ENCODE measurements at places on chromosomes 3 and 15. TPM values are rescaled to one million over a fixed set of nuclear protein-coding genes. Genes with fewer than 3 reads are reported as not detected.

- no peak for DNase-seq
- H3K4me3 ChIP-seq = no peak overlapping the region
- no peaks in the 10 kb centered on the region for H3K27me3 ChIP-seq
Observed at GRCh38 chr3:150365132-150365604, 42.9 kb upstream of the TSC22D2 start.

The FAH gene
- polyA plus RNA-seq = not detected

The PTX3 gene
- 0.20 TPM for polyA plus RNA-seq

DNA sequence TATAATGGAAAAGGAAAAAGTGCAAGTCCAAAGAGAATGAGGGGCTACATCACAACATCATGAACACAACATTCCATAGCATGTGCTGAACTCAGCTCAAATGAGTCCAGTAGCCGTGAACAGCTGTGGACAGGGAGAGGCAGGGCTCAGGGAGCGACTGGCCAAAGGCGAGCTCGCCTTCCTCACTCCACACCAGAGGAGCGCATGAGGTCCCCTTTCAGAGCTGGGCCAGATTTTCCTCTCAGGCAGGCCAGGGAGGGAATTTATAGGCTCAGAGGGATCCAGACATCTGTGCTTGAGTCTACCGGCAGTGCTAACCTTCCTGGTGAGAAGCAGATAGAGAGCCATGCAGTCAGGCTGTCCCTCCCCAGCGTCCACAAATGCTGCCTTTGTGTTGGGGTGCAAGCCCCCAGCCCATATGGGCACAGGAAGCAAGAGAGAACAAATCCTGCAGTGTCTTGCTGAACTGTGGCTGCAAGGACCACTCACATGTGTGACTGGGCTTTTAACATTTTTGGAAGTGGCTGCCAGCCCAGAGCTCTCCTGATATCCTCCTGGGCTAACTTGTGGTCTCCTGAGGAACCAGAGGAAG is 32.5 kb downstream of the ARHGEF3 start:
- peaks cover 17% of the 10 kb centered on the region for H3K4me1 ChIP-seq
- H3K4me3 ChIP-seq = no peak overlapping the region
- H3K36me3 ChIP-seq = peaks cover 23% of the 10 kb centered on the region
- no peaks in the 10 kb centered on the region for H3K27me3 ChIP-seq

The CCR3 gene
- not detected for polyA plus RNA-seq

DNA sequence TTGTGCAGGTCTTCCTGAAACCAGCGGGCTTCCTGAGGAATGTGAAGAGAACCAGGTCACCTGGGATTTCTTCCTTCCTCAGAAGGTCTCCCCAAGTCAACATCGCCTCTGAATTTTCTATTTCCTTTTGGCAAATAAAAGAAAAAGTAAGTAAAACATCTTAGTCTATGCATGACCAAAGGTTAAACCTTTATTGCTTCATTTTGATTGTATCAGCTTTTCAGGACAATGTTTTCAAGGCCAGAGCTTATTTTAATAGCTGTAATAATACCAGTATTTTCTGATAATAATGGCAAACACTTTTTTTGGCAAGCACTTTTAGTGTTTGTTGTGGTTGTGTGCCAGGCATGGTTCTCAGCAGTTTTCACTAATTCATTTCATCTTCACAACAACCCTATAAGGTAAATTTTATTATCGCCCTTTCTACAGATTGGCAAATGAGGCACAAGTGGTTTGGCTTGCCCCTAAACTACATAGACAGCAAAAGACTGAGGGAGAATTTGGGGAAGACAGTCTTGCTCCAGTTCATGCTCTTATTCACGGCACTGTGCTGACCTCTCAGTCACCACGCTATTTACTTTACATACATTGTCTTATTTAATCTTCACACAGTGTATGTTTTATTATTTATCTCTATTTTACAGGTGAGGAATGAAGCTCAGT is 110.4 kb downstream of the RPL22L1 start:
- no peak overlapping the region for H3K4me3 ChIP-seq
- no peak overlapping the region for H3K27ac ChIP-seq
- H3K36me3 ChIP-seq = no peaks in the 10 kb centered on the region
- no peaks in the 10 kb centered on the region for H3K4me1 ChIP-seq
- H3K27me3 ChIP-seq = no peaks in the 10 kb centered on the region

DNA sequence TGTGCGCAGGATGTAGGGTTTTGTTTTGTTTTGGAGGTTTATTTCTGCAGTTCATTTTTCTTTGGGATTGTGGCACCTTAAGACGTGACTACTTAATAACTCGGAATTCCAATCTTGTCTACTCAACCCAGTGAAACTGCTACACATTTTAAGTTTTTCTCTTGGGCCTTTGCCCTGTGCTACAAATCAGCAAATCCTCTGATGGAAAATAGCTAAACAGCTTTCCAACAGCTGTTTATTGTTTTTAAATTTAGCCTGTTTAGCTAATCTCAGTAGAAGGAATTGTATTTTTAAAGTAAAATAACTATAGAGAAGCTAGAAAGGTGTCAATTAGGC is 48.4 kb downstream of the OPA1 start:
- DNase-seq = no peak
- no peaks in the 10 kb centered on the region for H3K4me1 ChIP-seq
- no peak overlapping the region for H3K27ac ChIP-seq

- no peak overlapping the region for H3K27ac ChIP-seq
- DNase-seq = no peak
- peaks cover 7% of the 10 kb centered on the region for H3K27me3 ChIP-seq
Observed at GRCh38 chr3:123409443-123410148, 39.3 kb downstream of the ADCY5 start.

- H3K4me3 ChIP-seq = no peak overlapping the region
- DNase-seq = no peak
- no peaks in the 10 kb centered on the region for H3K27me3 ChIP-seq
- H3K4me1 ChIP-seq = no peaks in the 10 kb centered on the region
- no peaks in the 10 kb centered on the region for H3K36me3 ChIP-seq
Observed at GRCh38 chr3:60277361-60277800, 973.9 kb downstream of the FHIT start.

DNA sequence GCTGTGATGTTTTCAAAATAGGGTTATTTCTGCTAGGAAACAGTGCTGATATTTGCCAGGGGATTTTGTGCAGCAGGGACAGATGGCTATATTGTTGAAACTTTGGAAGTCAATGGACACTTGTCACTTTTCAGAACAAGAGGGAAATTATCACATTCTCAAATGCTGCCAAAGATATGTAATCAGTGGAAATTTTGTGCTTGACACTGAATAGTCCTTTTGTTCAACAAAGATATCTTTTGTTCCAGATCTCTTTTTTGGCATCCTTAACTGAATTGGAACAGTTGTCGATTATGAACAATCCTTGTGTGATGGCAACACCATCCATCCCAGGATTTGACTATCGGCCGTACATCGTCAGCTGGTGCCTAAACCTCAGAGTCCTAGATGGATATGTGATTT is 7.8 kb downstream of the CEP97 start:
- H3K4me3 ChIP-seq = no peak overlapping the region
- no peak overlapping the region for H3K27ac ChIP-seq
- H3K27me3 ChIP-seq = no peaks in the 10 kb centered on the region
- peaks cover 2% of the 10 kb centered on the region for H3K4me1 ChIP-seq
- peaks cover 22% of the 10 kb centered on the region for H3K36me3 ChIP-seq

DNA sequence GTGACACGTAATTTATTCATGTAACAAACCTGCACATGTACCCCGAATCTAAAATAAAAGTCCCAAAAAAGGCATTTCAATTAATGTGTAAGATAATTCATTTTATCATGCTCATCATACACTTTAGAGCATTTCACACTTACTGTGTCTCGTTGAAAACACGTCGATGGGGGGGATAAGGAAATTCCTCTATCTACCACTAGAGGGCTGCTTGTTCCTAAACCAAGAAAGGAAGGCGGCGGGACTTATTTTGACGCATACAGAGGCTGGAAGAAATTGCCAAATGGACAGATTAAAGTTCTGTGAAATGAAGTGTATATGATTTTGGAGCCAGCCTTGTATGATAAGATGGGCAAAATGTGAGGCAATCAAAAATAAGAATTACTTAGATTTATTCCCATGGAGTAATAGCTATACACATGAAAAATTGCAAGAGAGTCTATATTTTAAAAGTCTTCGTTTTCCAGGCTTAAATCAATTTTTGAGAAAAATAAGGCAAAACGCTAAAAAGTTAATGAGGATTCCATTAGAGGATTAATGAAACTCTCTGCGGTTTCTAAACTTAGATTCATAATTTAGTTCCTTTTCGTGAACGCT is 346.8 kb downstream of the CNTN3 start:
- H3K36me3 ChIP-seq = no peaks in the 10 kb centered on the region
- no peaks in the 10 kb centered on the region for H3K27me3 ChIP-seq
- DNase-seq = no peak
- no peak overlapping the region for H3K27ac ChIP-seq
- no peak overlapping the region for H3K4me3 ChIP-seq
- no peaks in the 10 kb centered on the region for H3K4me1 ChIP-seq

GRCh38 chr15:75577401-75578172 is 1.5 kb downstream of the PTPN9 start:
- H3K4me1 ChIP-seq = peaks cover 40% of the 10 kb centered on the region
- H3K27me3 ChIP-seq = no peaks in the 10 kb centered on the region
- peak overlapping the region; percentile 89 for H3K27ac ChIP-seq
- H3K4me3 ChIP-seq = peak overlapping the region; percentile 96
- no peaks in the 10 kb centered on the region for H3K36me3 ChIP-seq

The GOLGA6L7 gene
- polyA plus RNA-seq = not detected

DNA sequence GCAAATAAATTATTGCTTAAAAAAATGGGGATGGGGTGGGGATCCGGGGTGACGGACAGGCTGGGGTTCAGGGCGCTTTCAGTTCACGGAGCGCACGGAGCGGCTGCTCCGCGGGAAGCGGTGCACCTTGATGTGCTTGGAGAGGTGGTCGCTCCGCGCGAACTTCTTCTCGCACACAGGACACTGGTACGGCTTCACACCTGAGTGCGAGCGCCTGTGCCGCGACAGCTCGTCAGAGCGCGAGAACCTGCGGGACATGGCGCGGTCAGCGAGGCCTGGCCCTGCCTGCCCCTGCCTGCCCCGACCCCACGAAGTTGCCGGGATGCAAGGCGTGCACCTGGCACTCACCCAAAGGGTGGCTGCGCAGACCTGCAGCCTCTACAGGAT is 13.6 kb downstream of the KLF15 start:
- no peaks in the 10 kb centered on the region for H3K36me3 ChIP-seq
- DNase-seq = no peak
- peaks cover 36% of the 10 kb centered on the region for H3K27me3 ChIP-seq
- H3K4me1 ChIP-seq = no peaks in the 10 kb centered on the region
- H3K4me3 ChIP-seq = no peak overlapping the region

The SH2D7 gene
- not detected for polyA plus RNA-seq

DNA sequence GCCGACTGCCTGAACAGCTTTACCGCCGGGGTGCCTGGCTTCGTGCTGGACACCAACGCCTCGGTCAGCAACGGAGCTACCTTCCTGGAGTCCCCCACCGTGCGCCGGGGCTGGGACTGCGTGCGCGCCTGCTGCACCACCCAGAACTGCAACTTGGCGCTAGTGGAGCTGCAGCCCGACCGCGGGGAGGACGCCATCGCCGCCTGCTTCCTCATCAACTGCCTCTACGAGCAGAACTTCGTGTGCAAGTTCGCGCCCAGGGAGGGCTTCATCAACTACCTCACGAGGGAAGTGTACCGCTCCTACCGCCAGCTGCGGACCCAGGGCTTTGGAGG is 815 bp downstream of the SPINT1 start:
- H3K27me3 ChIP-seq = no peaks in the 10 kb centered on the region
- H3K4me3 ChIP-seq = peak overlapping the region; percentile 91
- DNase-seq = peak; percentile 47
- H3K27ac ChIP-seq = no peak overlapping the region

The MKRN3 gene
- polyA plus RNA-seq = not detected

- H3K4me1 ChIP-seq = no peaks in the 10 kb centered on the region
- H3K4me3 ChIP-seq = no peak overlapping the region
- H3K27me3 ChIP-seq = peaks cover 32% of the 10 kb centered on the region
- no peak overlapping the region for H3K27ac ChIP-seq
Observed at GRCh38 chr3:150210461-150211110, 197.5 kb upstream of the TSC22D2 start.

DNA sequence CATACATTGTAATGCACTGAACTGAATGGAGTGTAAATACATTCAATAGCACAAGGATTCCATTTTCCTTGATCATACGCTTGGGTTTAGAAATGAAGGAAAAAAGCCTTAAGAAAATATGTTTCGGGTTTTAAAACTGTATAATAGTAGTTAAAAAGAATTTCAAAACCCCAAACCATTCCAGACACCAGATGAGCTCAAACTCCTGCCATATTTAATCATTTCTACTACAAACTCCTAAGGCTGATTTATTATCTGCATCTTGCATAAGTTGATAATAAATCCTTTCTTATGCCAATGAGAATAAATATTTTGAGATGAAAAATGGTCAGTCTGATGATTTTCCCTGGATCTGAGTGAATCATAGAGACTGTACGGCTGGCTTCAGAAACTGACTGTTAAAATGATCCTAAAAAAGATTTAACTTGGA is 51.0 kb downstream of the NR1D2 start:
- DNase-seq = no peak
- no peaks in the 10 kb centered on the region for H3K27me3 ChIP-seq
- peaks cover 12% of the 10 kb centered on the region for H3K4me1 ChIP-seq
- no peak overlapping the region for H3K27ac ChIP-seq

GRCh38 chr3:16478516-16478915 is 35.0 kb downstream of the RFTN1 start:
- no peaks in the 10 kb centered on the region for H3K27me3 ChIP-seq
- peaks cover 58% of the 10 kb centered on the region for H3K4me1 ChIP-seq
- H3K36me3 ChIP-seq = peaks cover 21% of the 10 kb centered on the region
- H3K27ac ChIP-seq = no peak overlapping the region
- no peak for DNase-seq

The SPINK8 gene
- not detected for polyA plus RNA-seq

The DGKG gene
- 0.65 TPM for polyA plus RNA-seq

The GOLGA8T gene
- not detected for polyA plus RNA-seq

DNA sequence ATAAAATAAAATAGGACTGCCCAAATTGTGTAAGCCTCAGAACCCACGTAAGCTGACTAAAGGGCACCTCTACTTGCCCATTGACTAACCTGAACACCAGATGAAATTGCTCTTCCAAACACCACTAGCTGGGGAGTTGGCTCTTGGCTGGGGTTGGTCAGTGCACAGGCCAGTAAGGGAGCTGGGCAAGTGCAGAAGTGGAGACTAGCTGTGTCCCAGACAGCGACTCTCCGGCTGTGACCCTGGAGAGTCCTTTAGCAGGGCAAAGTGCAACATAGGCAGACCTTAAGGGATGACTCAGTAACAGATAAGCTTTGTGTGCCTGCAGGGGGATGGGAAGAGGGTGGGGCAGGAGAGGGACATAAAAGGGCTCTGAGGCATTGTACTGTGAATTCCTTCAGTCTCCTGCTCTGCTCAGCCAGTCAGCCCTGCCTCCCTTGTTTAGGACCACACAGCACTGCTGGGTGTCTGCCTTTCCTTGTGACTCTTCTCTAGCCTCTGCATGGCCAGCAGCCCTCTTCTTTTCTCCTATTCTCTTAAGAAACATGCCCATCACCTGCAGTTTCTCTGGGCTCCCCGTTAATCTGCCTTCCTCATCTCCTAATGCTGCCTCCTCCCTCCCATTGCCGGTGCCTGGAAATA is 13.2 kb downstream of the NR1I2 start:
- H3K27me3 ChIP-seq = peaks cover 21% of the 10 kb centered on the region
- H3K4me3 ChIP-seq = no peak overlapping the region
- no peaks in the 10 kb centered on the region for H3K36me3 ChIP-seq
- DNase-seq = no peak
- H3K4me1 ChIP-seq = no peaks in the 10 kb centered on the region
